ENCODE measurements at places on chromosomes 11 and 22. TPM values are rescaled to one million over a fixed set of nuclear protein-coding genes. Genes with fewer than 3 reads are reported as not detected.
A peak's percentile ranks its signal among the peaks of the same experiment; 100 is the strongest.

DNA sequence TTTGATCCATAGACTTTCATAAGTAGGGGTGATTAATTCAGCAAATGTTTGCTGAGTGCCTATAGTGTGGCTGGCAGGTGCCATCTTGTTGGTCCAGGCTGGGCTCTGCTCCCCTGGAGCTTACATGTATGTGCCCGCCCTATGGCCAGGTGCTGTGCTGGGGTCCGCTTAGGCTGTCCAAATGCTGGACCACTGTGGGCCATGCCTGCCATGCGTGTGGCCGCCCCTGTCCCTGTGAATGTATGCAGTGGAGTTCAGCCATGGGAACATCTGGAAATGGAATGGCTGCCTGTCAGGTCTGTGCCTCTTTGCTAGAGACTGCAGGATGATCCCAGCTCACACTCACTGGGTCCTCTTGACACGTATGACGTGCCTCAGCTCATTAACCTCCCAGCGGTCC, 594.6 kb downstream of the TBC1D22A start:
- DNase-seq, result no peak
- no peak overlapping the region for H3K27ac ChIP-seq
- no peak overlapping the region for H3K4me3 ChIP-seq
- no peaks in the 10 kb centered on the region for H3K36me3 ChIP-seq
- no peaks in the 10 kb centered on the region for H3K4me1 ChIP-seq

- peaks cover 15% of the 10 kb centered on the region for H3K4me1 ChIP-seq
- no peak overlapping the region for H3K4me3 ChIP-seq
- H3K27me3 ChIP-seq, result no peaks in the 10 kb centered on the region
- no peaks in the 10 kb centered on the region for H3K36me3 ChIP-seq
Observed at GRCh38 chr11:124623861-124624525, 1.3 kb downstream of the TBRG1 start.

- H3K27me3 ChIP-seq, result no peaks in the 10 kb centered on the region
- no peaks in the 10 kb centered on the region for H3K36me3 ChIP-seq
- no peak for DNase-seq
- H3K27ac ChIP-seq, result no peak overlapping the region
Observed at GRCh38 chr11:60121264-60121663, 32.8 kb downstream of the MS4A2 start.

GRCh38 chr22:38712486-38713207, 6.9 kb downstream of the GTPBP1 start:
- no peak overlapping the region for H3K4me3 ChIP-seq
- H3K36me3 ChIP-seq, result peaks cover 15% of the 10 kb centered on the region
- H3K27ac ChIP-seq, result no peak overlapping the region
- no peak for DNase-seq

DNA sequence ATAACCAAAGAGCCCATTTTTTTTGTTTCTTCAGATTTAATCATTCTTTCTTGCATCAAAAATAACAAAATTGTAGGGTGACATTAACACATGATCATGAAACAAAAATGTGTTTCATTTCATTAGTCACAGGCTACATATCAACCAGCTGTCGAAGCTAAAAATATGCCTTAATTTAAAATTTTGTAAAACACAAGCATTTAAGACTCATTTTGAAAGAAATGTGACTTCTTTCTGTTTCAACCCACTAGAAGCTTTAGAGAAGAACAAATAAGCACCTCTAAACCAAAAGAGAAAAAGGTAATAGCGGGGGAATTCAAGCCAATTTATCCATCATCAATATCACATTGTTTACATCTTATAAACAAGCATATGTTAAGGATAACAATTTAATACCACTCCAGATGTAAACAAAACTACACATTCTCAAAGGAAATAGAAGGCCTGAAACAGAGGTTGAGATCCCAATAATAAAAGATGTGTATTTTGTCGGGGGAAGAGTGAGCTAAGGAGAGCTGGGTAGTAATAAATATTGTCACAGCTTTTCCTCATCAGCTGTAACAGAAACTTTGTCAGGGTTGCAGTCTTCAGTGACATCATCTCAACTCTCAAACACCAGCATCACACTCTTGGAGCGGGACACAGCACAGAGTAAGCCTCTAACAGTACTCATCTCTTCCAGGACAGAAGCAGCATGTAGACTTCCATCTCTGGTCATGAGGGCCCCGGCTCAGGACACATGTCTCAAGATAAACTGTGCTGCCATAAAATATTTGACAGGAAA, 42.0 kb downstream of the ALG9 start:
- no peak overlapping the region for H3K27ac ChIP-seq
- no peak for DNase-seq
- H3K4me3 ChIP-seq, result no peak overlapping the region
- no peaks in the 10 kb centered on the region for H3K36me3 ChIP-seq

DNA sequence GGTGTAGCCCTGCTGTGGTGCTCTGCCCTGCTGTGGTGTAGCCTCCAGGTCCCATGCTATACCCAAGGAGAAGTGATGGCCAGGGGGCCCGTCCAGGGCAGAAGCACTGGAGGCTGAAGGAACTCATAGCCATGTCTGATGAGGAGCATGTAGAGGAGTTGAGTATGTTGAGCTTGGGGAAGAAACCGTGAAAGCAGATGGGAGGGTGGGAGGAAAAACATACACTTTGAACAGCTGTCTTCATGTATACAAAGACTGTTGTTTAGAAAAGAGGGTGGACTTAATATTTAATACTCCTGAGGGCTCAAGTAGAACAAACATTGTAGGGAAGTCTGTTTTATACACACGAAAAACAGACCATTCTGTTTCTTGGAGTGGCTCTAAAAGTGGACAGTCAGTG, 26.6 kb upstream of the TTC12 start:
- H3K36me3 ChIP-seq, result no peaks in the 10 kb centered on the region
- no peaks in the 10 kb centered on the region for H3K4me1 ChIP-seq
- DNase-seq, result no peak
- no peaks in the 10 kb centered on the region for H3K27me3 ChIP-seq
- H3K27ac ChIP-seq, result no peak overlapping the region
- no peak overlapping the region for H3K4me3 ChIP-seq

GRCh38 chr11:117837791-117838190, 13.2 kb upstream of the FXYD2 start:
- H3K36me3 ChIP-seq, result no peaks in the 10 kb centered on the region
- DNase-seq, result no peak
- no peaks in the 10 kb centered on the region for H3K27me3 ChIP-seq

DNA sequence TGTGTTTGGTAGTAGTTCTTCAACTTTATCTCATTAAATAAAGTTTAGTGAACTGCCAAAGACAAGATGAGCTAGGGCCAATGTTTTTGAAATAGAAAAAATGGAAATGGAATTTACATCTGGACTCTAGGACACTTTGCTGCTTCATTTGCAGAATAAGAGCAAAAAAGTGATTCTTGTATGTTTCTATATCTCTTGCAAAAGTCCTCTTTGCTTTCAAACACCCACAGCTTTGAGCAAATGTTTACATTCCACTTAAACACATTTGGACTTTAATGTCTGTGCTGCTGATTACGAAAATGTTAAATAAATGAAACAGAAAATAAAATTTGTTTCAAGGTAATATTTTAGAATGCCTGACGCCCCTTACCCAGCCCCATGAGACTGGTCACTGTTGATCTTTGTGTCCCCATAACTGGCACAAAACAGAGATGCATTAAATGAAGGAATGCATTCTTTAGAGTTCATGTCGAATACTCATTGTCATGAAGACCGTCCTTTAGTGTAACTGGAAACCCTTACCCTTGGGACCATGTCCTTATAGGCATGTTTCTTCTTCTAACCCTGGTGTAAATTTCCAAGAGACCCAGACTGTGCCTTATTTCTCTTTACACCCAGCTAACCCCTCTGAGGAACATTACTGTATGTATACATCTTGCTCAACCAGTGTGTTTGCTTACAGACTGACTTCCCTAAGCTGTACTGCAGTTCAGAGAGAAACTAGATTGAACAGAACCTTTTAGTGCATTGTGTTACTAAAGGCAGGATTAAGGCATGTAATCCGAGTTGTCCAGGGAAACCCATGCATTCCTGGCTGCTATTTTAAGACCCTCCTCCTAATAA, 199.7 kb downstream of the NAV2 start:
- no peak for DNase-seq
- no peaks in the 10 kb centered on the region for H3K27me3 ChIP-seq
- no peak overlapping the region for H3K4me3 ChIP-seq
- H3K36me3 ChIP-seq, result no peaks in the 10 kb centered on the region
- H3K27ac ChIP-seq, result no peak overlapping the region
- H3K4me1 ChIP-seq, result peaks cover 5% of the 10 kb centered on the region

- H3K27ac ChIP-seq, result peak overlapping the region; percentile 12
- no peak overlapping the region for H3K4me3 ChIP-seq
- no peaks in the 10 kb centered on the region for H3K36me3 ChIP-seq
- no peak for DNase-seq
- H3K27me3 ChIP-seq, result no peaks in the 10 kb centered on the region
- H3K4me1 ChIP-seq, result no peaks in the 10 kb centered on the region
Observed at GRCh38 chr11:16001899-16002426, 354.4 kb downstream of the SOX6 start.

GRCh38 chr11:29018631-29019030, 910.4 kb downstream of the METTL15 start:
- H3K36me3 ChIP-seq, result no peaks in the 10 kb centered on the region
- no peak for DNase-seq
- H3K4me3 ChIP-seq, result no peak overlapping the region
- H3K27me3 ChIP-seq, result no peaks in the 10 kb centered on the region

- DNase-seq, result no peak
- H3K27ac ChIP-seq, result no peak overlapping the region
Observed at GRCh38 chr11:124207102-124207792, 24.1 kb downstream of the OR10D3 start.

DNA sequence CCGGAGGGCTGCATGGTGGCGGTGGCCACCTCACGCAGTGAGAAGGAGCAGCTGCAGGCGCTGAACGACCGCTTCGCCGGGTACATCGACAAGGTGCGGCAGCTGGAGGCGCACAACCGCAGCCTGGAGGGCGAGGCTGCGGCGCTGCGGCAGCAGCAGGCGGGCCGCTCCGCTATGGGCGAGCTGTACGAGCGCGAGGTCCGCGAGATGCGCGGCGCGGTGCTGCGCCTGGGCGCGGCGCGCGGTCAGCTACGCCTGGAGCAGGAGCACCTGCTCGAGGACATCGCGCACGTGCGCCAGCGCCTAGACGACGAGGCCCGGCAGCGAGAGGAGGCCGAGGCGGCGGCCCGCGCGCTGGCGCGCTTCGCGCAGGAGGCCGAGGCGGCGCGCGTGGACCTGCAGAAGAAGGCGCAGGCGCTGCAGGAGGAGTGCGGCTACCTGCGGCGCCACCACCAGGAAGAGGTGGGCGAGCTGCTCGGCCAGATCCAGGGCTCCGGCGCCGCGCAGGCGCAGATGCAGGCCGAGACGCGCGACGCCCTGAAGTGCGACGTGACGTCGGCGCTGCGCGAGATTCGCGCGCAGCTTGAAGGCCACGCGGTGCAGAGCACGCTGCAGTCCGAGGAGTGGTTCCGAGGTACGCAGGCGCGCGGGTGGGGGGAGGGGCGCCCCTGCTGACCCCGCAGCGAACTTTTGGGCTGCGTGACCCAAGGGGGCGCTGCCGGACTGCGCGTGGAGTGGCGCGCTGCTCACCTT, 670 bp downstream of the NEFH start:
- DNase-seq, result no peak
- H3K36me3 ChIP-seq, result no peaks in the 10 kb centered on the region
- H3K4me3 ChIP-seq, result no peak overlapping the region
- H3K27me3 ChIP-seq, result peaks cover 3% of the 10 kb centered on the region
- no peak overlapping the region for H3K27ac ChIP-seq
- H3K4me1 ChIP-seq, result peaks cover 14% of the 10 kb centered on the region

DNA sequence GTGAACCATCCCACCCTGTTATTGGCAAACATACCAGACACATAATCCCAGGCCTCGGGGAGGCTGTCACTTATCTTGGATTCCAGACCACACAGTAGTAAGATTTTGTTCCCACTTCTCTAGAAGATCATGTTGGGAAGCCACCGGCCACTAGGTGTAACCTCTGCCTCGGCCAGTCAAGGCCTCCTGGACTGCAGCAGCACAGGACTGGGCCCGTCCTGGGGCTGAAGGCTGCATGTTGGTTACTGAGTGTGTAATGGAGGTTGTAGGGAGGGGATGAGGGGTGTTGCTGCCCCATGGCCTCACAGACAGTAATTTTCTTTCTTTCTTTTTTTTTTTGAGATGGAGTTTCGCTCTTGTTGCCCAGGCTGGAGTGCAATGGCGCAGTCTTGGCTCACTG, 92.4 kb upstream of the SYT13 start:
- H3K4me1 ChIP-seq, result no peaks in the 10 kb centered on the region
- no peaks in the 10 kb centered on the region for H3K27me3 ChIP-seq
- no peak overlapping the region for H3K27ac ChIP-seq
- no peak overlapping the region for H3K4me3 ChIP-seq
- DNase-seq, result no peak
- no peaks in the 10 kb centered on the region for H3K36me3 ChIP-seq

C11orf52 gene
- total RNA-seq, result 13.0 TPM

OR4D5 gene
- total RNA-seq, result 1.2 TPM

TSSK2 gene
- total RNA-seq, result not detected

GVQW3 gene
- 2.3 TPM for total RNA-seq

CATSPER1 gene
- not detected for total RNA-seq

PGA5 gene
- not detected for total RNA-seq

Data from pancreas (tissue), 10 donors.